CD4-positive, alpha-beta T cell (primary cell): ENCODE measurements at places on chromosomes 1 and 21. TPM values are rescaled to one million over a fixed set of nuclear protein-coding genes. Genes with fewer than 3 reads are reported as not detected.
A peak's percentile ranks its signal among the peaks of the same experiment; 100 is the strongest.

Gene DVL1
- 45.5 TPM for total RNA-seq

Gene GSTM2
- 107 TPM for total RNA-seq

Gene RGS4
- not detected for total RNA-seq

Gene CDK11B
- total RNA-seq = 52.0 TPM

Gene NBPF4
- total RNA-seq = 0.11 TPM

- no peaks in the 10 kb centered on the region for H3K36me3 ChIP-seq
- no peaks in the 10 kb centered on the region for H3K27me3 ChIP-seq
- H3K4me1 ChIP-seq = no peaks in the 10 kb centered on the region
- DNase-seq = no peak
- no peak overlapping the region for H3K4me3 ChIP-seq
These were observed 243.0 kb downstream of the PBX1 start for GRCh38 chr1:164801791-164802502.

DNA sequence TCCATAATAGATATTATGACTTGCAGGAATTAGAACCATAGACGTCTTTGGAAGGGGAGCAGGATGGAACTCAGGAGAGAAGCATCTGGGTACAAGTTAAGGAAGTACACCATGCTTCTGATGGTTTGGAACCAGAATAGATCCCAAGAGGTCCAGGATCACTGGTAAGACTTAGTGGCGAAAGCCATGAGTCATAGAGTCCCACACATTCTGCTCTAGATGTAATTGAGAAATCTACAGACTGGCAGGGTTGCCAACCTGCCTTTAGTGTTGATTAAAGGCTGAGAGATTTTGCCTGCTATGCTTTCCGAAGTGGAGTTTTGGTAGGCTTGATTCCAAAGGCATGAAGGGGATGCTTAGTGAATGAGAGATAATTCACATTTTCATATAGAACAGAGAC lies 57.1 kb upstream of the C1orf87 start:
- no peak for DNase-seq
- no peak overlapping the region for H3K27ac ChIP-seq
- no peak overlapping the region for H3K4me3 ChIP-seq
- H3K36me3 ChIP-seq = no peaks in the 10 kb centered on the region
- H3K4me1 ChIP-seq = no peaks in the 10 kb centered on the region

DNA sequence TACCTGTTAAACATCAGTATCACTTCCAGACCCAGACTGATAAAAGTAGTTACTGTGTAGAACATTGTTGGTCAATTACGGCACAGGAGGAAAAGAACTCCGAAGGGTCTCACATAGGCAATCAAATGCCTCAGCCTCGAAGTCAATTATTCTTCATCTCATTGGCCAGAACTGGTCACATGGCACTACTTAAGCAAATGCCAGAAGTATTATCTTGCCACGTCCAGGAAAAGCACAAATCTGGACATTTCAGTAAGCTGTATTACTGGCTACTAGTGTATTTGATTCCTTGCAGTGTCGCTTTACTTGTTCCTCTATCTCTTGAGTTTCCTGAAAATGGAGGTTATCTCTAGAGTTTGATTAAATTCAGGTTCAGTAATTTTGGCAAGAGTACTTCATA lies 24.4 kb downstream of the DIO1 start:
- H3K27ac ChIP-seq = no peak overlapping the region
- peaks cover 9% of the 10 kb centered on the region for H3K4me1 ChIP-seq
- DNase-seq = no peak
- H3K36me3 ChIP-seq = peaks cover 22% of the 10 kb centered on the region
- H3K4me3 ChIP-seq = no peak overlapping the region

DNA sequence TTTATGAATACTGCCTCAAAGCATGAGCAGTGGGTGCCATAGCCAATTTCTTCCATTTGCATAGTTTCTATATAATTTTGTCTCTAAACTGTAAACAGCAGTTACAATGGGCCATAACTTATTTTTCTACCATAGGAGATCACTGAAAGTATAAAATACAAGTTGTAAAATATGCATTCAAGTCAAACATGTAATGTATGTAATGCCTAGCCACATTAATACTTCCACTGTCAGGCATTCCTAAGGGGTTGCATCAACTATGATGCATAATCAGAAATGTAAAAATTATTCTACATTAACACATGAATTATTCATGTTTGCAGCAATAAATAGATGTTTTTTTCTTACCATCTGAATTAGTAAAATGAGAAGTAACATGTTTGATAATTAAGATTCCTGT lies 560.3 kb upstream of the ZP4 start:
- H3K4me3 ChIP-seq = no peak overlapping the region
- no peaks in the 10 kb centered on the region for H3K36me3 ChIP-seq
- H3K4me1 ChIP-seq = no peaks in the 10 kb centered on the region
- DNase-seq = no peak
- H3K27me3 ChIP-seq = no peaks in the 10 kb centered on the region

- H3K27me3 ChIP-seq = no peaks in the 10 kb centered on the region
- H3K27ac ChIP-seq = peak overlapping the region; percentile 32
- peaks cover 31% of the 10 kb centered on the region for H3K36me3 ChIP-seq
- DNase-seq = no peak
- H3K4me3 ChIP-seq = peak overlapping the region; percentile 0
These were observed 80.4 kb downstream of the RUNX1 start for GRCh38 chr21:34968414-34969333.

DNA sequence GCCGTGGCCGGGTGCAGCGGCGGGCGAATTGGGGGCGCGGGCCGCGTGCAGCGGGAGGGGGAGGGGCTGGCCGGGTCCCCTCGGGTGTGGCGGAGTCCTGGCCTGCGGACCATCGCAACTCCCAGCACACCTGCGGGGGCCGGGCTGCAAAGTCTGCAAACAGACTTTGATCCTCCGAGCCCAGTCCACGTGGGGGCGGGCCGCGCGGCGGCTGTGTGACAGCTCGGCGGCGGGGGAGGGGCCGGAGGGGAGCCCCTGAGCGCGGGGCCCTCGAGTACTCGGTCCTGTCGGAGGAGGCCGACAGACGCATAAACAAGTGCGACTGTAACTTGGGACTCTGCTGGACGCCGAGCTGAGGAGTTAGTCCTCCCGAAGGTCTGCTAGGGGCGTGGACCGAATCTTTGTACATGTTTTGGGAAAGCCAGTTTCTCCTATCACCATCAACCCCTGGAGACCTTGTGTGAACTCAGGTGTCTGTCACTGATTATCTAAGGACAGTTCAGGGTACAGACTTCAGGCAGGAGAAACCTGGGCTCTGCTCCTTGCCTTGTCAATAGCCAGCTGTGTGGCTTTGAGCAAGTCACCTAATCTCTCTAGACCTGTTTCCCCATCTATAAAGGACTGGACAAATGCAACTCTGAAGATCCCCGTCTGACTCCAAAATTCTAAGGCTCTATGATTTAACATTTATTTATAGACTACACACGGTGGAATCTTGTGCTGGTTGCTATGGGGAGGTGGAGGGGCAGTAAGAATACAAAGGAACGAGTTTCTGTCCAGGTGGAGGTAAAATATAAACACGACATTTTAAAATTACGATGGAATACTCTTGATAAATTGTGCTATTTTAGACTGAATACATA lies 710 bp upstream of the SLC30A1 start:
- no peak for DNase-seq
- H3K4me1 ChIP-seq = peaks cover 19% of the 10 kb centered on the region
- H3K27ac ChIP-seq = no peak overlapping the region
- H3K4me3 ChIP-seq = peak overlapping the region; percentile 96

DNA sequence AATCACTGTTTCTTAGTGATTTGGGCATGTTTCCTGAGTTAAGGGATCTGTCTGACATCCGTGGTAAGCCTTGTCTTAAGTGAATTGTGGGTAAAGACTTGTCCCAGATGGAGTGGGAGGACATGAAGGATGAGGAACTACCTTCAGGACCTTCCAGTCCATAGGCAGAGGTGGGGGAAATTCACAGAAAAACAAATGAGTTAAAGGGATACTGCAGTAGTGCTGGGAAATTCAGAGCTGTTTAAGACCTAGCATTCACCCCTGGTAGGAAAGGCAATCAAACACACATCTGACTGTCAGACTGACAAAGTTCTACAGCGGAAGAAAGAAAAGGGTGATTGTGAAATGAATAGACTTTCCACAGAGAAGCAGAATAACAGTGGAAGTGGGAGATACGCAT lies 3.0 kb downstream of the GNAT2 start:
- H3K4me3 ChIP-seq = no peak overlapping the region
- no peaks in the 10 kb centered on the region for H3K27me3 ChIP-seq
- no peaks in the 10 kb centered on the region for H3K36me3 ChIP-seq
- no peak for DNase-seq
- H3K27ac ChIP-seq = peak overlapping the region; percentile 79

DNA sequence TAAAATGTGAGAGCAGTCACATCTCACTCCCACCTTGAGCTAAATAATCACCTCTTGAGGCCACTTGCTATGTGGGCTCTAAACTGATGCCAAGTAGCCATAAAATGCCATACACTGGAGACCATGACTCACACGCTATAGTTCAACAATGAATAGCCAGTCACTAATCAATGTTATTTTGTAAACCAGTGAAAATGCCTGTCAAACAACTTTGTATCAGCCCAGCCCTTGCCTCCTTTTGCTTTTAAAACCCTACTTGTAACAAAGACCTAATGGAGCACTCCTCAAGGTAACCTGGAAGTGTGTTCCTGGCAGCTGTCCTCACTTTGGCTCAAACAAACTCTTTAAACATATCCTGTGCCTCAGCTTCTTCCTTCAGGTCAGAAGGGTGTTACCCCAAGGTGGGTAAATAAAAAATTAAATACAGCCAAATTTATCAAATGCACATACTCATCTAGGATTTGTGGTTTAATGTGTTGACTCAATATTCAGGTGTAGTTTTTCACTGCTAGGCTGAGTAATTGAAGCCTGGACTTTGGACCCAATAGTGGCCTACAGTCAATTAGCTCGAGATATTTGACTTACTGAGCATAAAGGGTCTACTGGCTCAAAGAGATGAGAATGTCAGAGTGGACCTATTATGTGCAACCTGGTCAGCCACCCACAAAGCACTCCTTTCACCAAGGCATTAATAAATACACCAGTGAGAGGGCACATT lies 154.3 kb downstream of the COQ8A start:
- no peak overlapping the region for H3K4me3 ChIP-seq
- H3K27me3 ChIP-seq = no peaks in the 10 kb centered on the region
- no peak overlapping the region for H3K27ac ChIP-seq
- no peak for DNase-seq

DNA sequence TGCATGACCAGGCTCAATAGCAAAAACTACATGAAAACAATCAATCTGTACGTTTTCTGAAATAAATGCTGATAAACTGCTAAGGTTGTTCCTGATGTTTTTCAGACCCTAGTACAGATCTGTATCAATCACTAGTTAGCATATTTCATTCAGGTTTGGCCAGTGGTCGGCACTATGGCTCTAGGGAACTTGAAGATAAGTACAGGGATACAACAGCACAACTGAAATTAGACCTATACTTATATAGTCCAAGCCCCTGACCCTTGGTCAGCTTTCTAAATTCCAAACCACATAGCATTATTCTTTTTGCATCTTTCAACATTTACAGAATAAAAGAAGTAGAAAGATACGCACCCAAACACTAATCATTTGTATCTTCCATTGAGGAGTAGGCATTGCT lies 142.7 kb downstream of the PLPPR4 start:
- H3K27ac ChIP-seq = no peak overlapping the region
- H3K4me3 ChIP-seq = no peak overlapping the region
- H3K27me3 ChIP-seq = no peaks in the 10 kb centered on the region
- no peaks in the 10 kb centered on the region for H3K36me3 ChIP-seq

GRCh38 chr1:6922096-6922931 lies 137.1 kb downstream of the CAMTA1 start:
- H3K27ac ChIP-seq = no peak overlapping the region
- H3K4me3 ChIP-seq = no peak overlapping the region
- H3K4me1 ChIP-seq = no peaks in the 10 kb centered on the region
- no peaks in the 10 kb centered on the region for H3K27me3 ChIP-seq
- DNase-seq = no peak

- no peaks in the 10 kb centered on the region for H3K36me3 ChIP-seq
- H3K4me1 ChIP-seq = no peaks in the 10 kb centered on the region
- DNase-seq = no peak
- H3K27ac ChIP-seq = no peak overlapping the region
- no peaks in the 10 kb centered on the region for H3K27me3 ChIP-seq
These were observed 81.2 kb upstream of the RAVER2 start for GRCh38 chr1:64663668-64664067.

DNA sequence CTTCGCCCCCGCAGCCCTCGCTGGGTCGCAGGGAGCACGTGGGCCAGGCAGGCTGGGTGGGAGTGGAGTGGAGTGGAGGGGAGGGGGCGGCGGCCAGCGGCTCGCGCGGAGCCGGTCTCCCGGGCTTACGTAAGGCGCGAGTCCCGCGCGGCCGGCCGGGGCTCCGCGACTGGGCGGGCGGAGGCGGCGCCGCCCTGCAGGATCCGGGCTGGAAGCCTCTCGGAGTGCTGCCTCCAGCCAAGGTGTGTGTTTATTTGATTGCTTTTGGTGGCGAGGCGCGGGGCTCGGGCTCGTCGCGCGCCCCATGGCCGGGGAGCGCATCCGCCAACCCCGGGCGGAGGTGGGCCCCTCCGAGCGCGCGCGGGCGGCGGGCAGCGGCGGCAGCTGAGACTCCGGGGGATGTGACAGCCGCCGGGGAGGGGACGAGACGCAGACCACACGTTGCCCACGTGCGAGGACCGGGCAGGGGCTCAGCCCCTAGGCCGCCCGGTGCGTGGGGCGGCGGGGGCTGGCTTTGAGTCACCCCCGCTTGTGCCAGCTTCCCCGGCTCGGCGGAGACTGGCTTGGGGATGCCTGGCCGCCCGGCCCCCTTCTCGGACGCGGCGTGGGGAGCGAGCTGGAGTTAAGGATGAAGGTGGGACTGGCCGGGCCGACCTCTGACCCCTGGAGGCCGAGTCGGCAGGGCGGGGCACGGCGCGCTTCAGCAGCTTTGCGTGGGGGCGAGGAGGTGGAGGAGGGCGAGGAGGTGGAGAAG lies 402 bp upstream of the AK4 start:
- H3K4me1 ChIP-seq = peaks cover 17% of the 10 kb centered on the region
- no peak overlapping the region for H3K27ac ChIP-seq
- no peaks in the 10 kb centered on the region for H3K36me3 ChIP-seq
- peak; percentile 6 for DNase-seq
- H3K4me3 ChIP-seq = peak overlapping the region; percentile 44
